ENCODE measurements at places on chromosomes 16 and 17.
A peak's percentile ranks its signal among the peaks of the same experiment; 100 is the strongest.

DNA sequence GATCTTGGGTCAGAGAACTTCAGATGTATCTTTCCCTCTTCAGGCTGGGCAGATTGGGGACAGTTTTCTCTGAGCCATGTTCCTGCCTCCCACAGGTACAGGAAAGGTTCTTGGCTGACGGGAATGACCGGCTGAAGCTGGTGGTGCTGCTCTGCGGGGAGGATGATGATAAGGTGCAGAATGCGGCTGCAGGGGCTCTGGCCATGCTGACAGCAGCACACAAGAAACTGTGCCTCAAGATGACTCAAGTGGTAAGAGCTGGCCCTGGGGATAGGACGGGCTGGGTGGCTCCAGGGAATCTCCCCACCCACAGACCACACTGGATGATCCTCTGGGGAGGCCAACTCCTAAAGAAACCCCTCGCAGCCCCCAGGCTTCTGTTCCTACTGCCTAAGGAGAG is 10.9 kb downstream of the SLC35G3 start:
- no peak for DNase-seq

- no peak for DNase-seq
Measured at GRCh38 chr16:77541165-77541564, 106.3 kb upstream of the ADAMTS18 start.

GRCh38 chr16:72976438-72977064 is 71.4 kb downstream of the ZFHX3 start:
- DNase-seq, result no peak

DNA sequence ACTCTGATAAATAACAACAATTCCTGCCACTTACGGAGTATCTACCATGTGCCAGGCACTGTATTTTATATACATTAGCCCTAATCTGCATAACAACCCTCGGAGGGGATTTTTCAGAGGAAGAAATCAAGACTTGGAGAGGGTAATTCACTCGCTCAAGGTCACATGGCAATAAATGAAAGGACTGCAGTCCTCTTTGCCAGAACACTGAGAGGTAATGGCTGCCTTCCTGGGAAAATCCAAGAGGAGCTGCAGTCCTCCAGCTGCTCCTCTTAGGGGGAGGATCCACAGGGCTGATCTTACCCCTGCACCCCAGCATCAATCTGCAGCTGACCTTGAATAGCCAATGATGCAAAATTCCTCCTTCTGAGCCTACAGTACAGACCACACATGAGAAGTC is 114.1 kb upstream of the RPL38 start:
- no peak for DNase-seq

GRCh38 chr16:46843898-46844642 is 13.1 kb upstream of the C16orf87 start:
- DNase-seq, result no peak

DNA sequence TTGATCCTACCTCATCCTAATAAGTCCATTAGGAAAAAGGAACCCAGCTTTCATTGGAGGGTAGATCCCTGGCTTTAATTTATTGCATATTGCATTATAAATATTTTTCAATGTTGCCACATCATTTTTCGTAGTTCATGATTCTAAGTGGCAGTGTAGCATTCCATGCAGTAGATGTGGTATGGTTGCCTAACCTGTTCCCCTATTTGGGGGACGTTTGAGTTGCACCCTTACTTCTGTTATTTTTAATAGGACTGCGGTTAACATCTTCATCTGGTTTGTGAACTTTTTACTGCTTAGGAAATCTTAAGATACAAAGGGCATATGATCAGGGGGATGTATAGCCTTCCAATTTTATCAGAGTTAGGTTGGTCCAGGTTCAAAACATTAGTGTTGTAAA is 5.4 kb downstream of the SCPEP1 start:
- DNase-seq, result no peak

GRCh38 chr17:17305281-17305801 is 2.2 kb downstream of the NT5M start:
- no peak for DNase-seq

GRCh38 chr17:29107084-29107483 is 64.1 kb downstream of the PIPOX start:
- no peak for DNase-seq

- DNase-seq, result no peak
Measured at GRCh38 chr17:65438708-65439294, 122.6 kb downstream of the AXIN2 start.

GRCh38 chr16:14003074-14003570 is 68.0 kb upstream of the MRTFB start:
- DNase-seq, result no peak

DNA sequence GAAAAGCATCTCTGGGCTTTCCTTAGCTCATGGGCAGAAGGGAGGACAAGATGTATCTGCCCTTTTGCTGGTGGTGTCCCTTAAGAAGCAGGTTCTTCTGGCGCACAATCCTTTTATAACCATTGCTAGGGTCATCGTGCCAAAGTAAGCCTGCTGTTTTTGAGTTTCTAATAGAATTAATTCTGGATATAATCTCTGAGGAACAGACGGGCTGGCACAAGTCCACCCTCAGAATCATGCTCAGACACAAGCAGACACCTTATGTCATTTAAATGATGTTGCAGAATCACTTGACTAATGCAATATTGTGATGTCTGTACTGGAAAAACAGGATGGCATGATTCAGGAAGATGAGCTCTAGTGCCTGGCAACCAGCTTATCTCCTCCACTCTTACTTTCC is 18.8 kb upstream of the MMD start:
- no peak for DNase-seq

DNA sequence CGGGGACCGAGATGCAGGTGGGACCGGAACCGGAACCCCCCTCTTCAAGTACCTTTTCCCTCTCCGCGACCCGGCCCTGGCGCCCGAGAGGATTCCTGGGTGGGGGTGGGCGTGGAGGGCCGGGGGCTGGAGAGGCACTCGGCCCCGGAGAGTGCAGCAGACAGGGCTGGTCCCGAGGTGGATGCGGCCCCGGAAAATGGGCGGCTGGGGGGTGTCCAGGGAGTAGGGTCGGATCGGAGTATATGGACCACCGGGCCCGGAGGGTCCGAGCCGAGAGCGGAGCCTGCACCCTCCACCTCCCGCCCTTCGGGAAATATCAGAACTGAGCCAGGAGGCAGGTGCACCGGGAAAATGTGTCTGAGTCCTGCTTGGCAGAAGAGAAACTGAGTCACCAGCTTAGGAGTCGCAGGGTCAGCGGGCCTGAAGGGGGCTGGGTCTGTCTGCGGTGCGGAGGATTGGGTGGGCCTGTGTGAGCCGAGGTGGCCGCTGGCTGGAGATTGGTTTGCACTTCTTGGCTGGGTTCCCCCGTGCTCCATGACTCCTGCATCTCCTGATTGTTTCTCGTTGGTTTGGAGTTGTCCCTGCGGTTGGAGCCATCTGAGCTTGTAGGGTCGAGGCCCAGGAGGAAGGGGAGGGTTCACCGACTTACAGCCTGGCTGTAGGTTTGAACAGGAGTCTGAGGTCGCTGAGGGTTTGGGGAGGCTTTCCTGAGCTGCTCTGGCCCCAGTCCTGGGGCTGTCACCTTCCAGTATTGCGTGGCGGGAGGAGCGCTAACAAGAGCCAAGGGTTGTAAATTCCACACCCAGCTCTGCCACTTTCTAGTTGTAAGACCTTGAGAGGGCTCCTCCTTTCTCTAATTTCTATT is 518 bp downstream of the SH2B1 start:
- no peak for DNase-seq

- peak; percentile 63 for DNase-seq
Measured at GRCh38 chr17:522919-523318, 170.3 kb upstream of the RPH3AL start.

DNA sequence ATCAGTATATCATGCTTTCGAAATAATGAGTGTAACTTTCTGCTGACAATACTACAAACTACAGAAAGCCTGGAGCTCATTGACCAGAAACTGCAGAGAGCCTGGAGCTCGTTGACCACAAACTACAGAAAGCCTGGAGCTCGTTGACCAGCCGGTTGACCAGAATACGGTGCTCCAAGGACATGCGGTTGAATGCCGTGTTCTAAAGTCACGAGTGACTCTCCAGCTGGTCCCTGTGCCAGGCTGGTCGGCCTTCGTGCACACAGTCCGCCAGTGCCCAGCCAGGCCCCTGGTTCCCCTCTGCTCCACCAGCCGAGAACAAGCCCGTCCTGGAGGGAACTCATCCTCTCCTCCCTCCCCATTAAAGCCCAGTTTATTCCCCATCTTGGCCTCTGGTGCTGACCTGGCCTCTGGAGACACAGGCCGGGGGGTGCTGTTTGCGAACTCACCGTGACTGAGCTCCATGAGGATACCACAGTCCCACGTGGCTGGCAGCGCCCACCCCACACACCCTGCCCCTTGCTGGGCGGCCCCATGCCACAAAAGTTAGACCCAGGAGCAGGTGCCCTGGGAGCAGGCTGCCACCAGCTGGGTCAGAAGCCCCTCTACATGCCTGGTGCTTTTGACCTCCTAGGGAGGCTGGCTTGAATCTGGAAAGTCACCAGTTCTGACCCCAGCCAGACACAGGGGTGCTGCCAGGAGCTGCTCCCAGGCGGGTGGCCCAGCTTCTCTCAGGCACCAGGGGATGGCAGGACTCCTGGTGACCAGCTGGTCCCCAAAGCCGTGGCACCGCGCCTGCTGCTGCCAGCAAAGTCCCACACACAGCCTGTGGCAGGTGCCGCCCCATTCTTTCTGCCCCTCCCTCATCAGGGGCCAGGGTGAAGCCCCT is 15.5 kb upstream of the CDH15 start:
- no peak for DNase-seq

DNA sequence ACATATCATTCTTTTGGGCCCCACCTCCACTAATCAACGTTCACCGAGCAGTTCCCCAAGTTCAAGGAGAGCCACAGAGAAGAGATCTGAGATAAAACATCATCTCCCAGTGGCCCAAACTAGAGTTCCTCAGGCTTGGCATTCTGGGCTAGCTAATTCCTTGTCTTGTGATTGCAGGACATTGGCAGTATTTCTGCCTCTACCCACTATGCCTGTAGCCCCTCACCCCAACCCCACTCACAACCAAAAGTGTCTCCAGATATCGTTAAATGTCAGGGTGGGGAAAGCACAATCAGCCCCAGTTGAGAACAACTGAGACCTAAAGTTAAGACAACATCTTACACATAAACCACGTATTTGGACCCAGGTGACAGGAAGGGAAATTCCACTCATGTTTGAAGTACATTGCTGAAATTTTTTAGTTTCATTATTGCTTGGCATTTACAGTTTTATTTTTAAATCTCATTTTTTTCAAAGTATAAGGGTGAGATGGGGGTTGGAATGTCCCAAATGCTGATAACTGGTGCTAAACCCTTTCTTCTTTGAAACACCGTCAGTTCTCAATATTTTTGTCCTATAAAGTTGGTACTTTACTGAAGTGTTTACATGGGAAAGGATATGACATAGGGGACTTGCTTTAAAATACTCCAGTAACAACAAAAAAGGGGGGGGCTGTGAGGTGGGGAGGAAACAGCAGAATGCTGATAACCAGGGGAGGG is 13.6 kb downstream of the ZC3H7A start:
- no peak for DNase-seq

- DNase-seq, result peak; percentile 48
Measured at GRCh38 chr17:78717431-78717980, 64.6 kb downstream of the CYTH1 start.

- DNase-seq, result no peak
Measured at GRCh38 chr17:6523330-6523729, 33.0 kb downstream of the PITPNM3 start.

GRCh38 chr17:40059729-40060475 is 2.9 kb upstream of the THRA start:
- DNase-seq, result no peak

DNA sequence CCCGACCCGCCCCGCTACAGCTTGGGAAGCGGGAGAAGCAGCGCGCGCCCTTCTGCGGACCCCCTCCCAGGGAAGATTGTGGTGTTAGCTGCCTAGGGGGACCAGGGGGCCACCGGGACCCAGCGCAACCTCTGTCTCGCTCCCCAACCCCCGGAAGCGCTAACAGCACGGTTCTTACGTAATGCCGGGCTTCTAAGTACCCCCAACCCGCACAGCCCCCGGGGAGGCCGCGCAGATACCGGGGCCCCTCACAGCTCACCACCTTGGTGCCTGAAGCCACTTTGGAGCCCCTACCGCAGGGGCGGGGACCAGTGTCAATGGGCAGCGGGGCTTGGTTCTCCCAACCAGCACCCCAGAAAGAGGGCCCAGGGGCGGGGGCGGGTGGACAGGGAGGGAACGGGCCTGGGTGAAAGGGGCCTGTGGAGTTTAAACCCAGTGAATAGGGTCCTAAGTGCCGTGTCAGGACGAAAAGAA is 348 bp downstream of the MPP2 start:
- no peak for DNase-seq
